ENCODE measurements at places on chromosomes 2 and 18.
A peak's percentile ranks its signal among the peaks of the same experiment; 100 is the strongest.

DNA sequence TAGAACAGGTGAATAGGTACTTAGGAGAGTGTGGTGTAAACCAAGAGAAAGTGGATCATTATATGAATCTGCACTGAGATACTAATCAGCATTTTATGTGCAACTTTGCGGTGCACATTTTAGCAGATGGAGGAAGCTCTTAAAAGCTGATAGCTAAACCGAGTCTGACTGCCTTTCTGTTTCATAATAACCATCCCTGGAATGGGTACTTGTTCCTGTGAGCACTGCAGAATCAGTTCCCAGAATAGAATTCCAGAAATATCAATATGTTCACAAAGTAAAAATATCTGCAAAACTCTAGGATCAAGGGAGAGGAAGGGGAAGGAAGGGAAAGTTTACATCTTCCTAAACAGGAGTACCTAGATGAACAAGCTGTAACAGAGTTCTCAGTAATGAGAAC is 432.2 kb upstream of the HNRNPA3 start:
- DNase-seq, result no peak

- no peak for DNase-seq
Measured at GRCh38 chr18:22066083-22066485, 103.3 kb upstream of the GATA6 start.

- DNase-seq, result no peak
Measured at GRCh38 chr2:26811261-26811660, 25.4 kb downstream of the CENPA start.

DNA sequence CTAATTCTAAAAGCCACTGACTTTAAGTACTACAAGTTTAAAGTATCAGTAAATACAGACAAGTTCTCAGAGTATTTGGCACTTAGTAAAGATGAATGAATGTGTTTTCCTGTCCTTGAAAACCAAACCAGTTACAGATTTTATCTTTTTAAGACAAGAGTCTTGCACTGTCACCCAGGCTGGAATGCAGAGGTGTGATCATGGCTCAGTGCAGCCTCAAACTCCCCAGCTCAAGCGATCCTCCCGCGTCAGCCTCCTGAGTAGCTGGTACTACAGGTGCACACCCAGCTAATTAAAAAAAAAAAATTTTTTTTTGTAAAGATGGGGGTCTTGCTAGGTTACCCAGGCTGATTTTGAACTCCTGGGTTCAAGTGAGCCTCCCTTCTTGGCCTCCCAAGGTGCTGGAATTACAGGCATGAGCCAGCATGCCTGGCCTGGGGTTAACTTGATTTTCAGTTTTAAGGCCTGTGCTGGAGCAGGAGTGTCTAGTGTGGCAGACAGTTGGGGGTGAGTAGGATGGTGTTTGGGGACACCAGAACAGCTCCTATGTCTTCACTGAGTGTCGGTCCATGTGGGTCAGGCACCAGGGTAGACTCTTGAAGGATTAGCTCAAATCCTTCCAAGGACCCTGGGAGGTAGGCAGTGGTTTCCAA is 9.7 kb downstream of the RPS7 start:
- DNase-seq, result no peak

DNA sequence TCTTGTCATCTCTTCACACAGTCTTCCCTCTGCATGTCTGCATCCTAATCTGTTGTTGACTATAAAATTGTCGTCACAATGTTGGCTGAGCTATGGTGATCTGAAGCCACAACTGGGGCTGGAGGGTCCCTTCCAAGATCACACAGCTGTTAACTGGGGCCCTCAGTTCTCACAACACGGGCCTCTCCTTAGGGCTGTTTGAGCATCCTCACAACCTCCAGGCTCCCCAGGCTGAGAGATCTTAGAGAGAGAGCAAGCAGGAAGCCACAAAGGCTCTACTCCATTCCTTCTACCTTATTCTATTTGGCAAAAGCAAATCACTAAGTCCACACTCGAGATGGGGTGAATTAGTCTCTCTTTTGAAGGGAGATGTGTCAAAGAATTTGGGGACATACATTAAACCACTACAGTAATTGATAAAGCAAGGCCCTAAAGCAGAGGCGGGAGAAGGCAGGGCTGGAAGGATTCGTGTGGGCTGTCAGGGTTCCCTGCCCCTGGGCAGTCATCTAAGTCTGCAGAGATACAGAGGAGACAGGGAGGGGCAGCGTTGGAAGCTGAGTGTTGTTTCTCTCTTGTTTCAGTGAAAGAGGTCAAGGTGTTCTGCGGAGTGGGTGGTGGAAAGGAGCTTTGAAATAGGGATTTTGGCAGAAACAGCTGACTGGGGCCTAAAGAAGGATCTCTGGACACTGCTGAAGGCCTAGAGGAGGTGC is 15.9 kb downstream of the MYO7B start:
- no peak for DNase-seq

- no peak for DNase-seq
Measured at GRCh38 chr18:56388571-56388970, 249.8 kb downstream of the TXNL1 start.

DNA sequence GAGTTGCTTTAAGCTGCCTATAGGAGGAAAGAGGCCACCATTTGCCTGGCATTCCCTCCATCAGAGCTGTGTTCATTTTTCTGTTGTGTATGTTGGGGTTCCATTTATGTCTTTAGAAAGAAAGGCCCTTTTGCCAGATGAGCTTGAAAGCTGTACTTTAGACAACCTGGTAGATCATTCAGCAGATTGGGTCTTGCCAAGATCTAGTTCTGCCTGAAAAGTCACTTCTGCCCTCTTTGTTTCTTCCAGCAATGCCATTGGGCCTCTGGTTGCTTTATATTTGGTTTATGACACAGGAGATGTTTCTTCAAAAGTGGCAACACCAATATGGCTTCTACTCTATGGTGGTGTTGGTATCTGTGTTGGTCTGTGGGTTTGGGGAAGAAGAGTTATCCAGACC is 14.4 kb downstream of the SLC20A1 start:
- DNase-seq, result no peak

- DNase-seq, result peak; percentile 25
Measured at GRCh38 chr2:182941919-182942318, 75.5 kb upstream of the FRZB start.

DNA sequence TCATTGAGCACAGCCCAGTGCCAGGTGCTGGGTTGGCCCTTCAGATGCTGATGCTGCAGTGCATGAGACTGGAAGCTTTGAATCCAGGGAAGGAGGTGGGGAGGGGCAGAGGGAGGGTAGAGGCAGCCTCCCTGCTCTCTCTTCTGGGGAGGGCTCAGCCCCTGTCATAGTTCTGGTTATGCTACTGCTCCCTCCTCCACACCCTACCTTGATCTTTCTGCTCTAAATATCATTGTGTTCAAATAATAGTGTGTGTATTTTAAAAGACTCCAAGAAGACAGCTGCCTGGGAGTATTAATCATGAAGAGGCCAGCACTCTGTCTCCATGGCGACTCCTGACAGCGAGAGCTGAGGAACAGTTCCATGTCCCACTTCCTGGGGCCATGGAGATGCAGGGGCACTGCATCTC is 3.8 kb upstream of the EGR4 start:
- DNase-seq, result peak; percentile 27

- no peak for DNase-seq
Measured at GRCh38 chr2:98985905-98986666, 50.1 kb upstream of the CRACDL start.

- DNase-seq, result no peak
Measured at GRCh38 chr2:171181064-171182049, 20.7 kb upstream of the TLK1 start.

GRCh38 chr2:16821692-16822091 is 156.1 kb upstream of the CYRIA start:
- no peak for DNase-seq

GRCh38 chr2:23912054-23912453 is 14.9 kb downstream of the ATAD2B start:
- peak; percentile 8 for DNase-seq

GRCh38 chr2:3594493-3595281 is at the start of gene COLEC11:
Gene COLEC11, plus strand, starts transcription at chr2:3595112. Its CDS starts 9,229 bp downstream, at chr2:3604341.
- peak; percentile 63 for DNase-seq

DNA sequence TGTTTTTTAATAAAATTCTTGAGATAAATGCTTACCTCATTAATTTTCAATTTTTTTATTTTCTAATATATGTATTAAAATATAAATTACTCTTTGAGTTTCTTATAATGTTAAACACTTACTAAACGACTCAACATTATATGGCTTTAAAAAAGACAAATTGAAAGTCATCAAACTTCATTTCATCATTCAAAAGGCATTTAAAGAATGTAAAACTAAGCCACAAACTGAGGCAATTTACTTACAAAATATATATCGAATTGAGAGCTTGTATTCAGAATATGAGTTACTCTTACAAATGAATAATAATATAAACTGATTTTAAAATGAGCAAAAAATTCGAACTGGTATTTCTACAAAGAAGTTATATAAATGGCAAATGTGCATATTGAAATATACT is 1262.2 kb upstream of the PIK3C3 start:
- peak; percentile 60 for DNase-seq

DNA sequence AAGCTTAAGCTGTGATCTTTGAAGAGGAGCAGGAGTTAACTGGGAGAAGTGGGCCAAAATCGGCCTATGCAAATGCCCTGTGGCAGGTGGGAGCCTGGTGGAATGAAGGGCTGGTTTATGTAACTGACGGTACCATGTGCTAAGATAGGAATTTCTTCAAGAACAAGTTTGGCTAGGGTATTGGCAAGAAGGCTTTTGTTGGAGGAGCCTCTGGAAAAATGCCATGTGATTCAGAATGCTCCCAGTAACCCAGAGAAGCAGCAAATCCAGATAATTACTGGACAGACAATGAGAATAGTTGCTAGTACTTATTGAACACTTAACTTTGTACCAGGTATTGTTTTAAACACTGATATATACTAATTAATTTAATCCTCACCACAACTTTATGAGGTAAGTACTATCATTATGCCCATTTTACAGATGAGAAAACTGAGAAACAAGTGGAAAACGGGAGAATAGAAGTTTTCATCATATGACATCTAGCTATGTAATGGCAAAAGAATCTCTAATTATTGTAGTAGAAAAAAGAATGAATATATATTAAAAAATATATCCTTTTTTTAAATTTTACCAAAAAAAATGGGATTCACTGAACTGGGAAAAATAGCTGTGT is 9.1 kb upstream of the FAM124B start:
- no peak for DNase-seq

DNA sequence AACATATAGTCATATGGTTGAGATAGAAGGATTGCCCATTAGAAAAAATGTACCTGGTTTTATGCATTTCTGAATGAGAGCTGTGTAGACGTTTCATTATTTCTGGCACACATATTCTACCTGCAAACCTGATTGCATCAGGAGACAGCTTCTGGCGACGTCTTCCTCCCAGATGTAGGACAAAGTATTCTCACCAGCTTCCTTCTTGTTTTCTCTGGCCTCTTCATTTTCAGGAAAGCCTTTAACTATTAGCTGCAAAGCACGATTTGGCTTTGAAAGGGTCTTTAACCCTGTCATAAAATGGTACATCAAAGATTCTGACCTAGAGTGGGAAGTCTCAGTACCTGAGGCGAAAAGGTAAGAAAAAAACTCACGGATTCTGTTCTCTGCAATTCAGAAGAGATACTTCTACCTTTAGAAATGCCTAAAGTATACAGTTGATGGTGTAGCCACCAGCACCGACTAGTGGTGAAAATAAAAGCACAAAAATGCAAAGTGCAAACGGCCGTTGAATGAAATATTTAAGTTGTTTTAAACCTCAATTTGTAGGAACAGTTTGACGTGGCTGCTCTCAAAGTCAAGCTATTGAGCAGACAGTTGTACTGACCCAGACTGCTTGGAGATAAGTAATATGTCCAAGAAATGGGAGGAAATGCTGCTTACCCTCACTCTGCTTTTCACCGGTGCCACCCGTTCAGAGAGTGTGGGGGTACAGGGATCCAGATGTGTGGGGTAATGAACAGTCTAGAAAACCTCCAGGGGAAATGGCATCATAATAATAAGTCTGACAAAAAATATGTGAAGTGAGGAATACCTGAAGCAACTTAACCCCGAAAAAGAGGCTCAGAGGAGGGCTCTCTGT is 20.2 kb downstream of the IL18RAP start:
- peak; percentile 76 for DNase-seq

- no peak for DNase-seq
Measured at GRCh38 chr2:174965551-174965950, 39.6 kb downstream of the CHN1 start.

- DNase-seq, result no peak
Measured at GRCh38 chr18:31402026-31402373, 25.4 kb downstream of the DSG4 start.

DNA sequence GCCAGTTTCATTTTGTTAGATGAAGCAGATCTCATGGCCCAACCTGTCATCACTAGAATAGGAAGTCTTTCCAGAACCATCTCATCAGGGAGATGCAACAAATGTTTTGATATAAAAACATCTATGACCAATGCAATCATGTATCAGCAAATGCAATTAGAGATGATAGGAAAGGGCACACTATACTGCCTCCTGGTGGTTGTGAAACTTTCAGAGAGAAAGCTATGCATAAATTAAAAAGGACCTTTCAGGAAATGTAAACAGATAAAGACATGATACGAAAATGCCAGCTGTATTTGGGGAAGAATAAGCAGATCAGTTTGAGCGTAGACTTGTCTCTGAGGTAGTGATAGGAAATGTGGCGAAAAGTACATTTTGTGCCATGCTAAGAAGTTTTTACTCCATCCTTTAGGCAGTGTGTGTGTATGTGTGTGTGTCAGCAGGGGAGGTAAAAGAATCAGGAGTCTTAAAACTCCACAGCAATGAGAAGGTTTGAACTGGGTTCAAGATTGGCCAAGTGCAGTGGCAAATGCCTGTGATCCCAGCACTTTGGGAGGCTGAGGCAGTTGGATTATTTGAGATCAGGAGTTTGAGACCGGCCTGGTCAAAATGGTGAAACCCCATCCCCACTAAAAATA is 479.3 kb downstream of the CPS1 start:
- DNase-seq, result peak; percentile 67

DNA sequence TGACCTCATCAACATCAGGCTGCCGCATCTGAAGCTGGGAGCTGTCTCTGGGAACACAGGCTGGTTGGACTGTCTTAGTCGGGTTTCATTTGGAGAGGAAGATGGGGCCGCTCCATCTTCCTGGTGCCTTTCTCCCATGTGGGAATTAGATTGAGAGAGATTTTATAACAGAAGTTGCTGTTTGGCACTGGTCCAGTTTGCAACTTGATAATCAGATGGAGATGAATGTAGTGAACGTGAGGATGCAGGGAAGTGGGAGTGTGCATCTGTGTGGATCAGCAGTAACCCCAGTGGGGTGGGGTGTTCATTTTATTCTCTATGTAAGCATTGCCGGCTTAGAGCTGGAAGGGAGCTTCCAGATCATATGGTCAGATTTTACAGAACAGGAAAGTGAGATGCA is 250.9 kb downstream of the DCDC2C start:
- DNase-seq, result peak; percentile 2

GRCh38 chr2:54008439-54008838 is 37.6 kb upstream of the PSME4 start:
- DNase-seq, result no peak

GRCh38 chr2:12965540-12966269 is 249.0 kb downstream of the TRIB2 start:
- DNase-seq, result peak; percentile 77

DNA sequence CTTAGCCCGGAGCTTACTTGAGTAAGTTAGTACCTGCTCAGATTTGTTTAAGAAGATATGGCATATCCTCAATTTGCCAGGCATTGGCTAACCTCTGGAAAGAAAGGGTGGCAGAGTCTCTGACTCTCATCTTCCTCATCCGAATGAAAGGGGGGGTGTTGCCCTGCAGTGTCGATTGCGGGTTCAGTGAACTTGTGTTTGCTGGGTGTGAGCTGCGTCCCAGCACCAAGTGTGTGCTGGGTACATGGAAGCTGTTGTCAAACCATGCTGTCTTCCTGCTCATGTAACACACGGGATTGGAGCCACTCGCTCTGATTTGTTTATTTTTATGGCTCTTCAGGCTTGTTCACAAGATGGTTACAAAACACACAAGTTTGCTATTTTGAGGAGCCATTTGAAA is 171.4 kb upstream of the PXDN start:
- DNase-seq, result no peak

- DNase-seq, result peak; percentile 50
Measured at GRCh38 chr18:76412010-76412817, 82.8 kb downstream of the ZNF516 start.

Measured in choroid plexus epithelial cell (primary cell).